ENCODE measurements at places on chromosomes 12 and 14.

DNA sequence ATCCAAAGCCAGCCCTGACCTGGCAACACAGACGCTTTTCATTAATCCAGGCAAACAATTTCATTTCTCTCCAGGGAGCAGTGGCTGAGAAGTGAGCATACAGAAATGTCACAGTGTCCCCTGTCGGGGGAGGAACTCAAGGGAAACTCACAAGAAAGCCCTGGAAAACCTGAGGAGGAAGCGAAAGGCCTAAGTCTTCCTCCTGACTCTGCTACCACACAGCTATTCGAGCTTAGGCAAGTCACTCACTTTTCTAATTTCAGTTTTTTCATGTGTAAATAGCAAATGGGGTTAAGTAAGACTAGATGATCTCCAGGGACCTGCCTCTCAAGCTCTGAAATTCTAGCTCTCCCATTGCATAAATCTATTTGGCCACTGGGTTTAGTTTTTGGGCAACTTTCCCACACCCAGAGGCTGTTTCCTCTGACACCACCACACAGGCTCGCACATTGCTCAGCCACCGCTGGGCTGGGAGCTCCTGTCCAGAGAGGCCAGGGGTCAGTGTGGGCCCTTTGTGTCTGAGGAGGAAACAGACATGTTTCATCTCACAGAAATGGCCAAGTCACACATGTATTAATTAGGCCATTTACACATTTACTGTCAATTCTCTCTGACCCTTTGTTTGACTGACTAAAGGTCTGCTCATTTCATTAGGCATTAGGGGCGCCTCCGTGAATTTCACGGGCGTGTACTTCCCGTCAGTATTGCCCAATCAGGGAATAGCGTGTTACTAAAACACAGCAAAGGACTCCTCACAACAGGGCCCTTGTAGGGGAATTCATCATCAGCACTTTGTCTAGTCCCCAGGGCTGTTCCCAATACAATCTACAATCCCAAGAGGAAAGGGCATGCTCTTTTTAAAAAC is 9.8 kb upstream of the PNMA1 start:
- no peak for DNase-seq

GRCh38 chr12:53234271-53234914 is 2.4 kb upstream of the RARG start:
- DNase-seq: no peak

- no peak for DNase-seq
These were observed 20.6 kb downstream of the FAM186A start for GRCh38 chr12:50375802-50376201.

DNA sequence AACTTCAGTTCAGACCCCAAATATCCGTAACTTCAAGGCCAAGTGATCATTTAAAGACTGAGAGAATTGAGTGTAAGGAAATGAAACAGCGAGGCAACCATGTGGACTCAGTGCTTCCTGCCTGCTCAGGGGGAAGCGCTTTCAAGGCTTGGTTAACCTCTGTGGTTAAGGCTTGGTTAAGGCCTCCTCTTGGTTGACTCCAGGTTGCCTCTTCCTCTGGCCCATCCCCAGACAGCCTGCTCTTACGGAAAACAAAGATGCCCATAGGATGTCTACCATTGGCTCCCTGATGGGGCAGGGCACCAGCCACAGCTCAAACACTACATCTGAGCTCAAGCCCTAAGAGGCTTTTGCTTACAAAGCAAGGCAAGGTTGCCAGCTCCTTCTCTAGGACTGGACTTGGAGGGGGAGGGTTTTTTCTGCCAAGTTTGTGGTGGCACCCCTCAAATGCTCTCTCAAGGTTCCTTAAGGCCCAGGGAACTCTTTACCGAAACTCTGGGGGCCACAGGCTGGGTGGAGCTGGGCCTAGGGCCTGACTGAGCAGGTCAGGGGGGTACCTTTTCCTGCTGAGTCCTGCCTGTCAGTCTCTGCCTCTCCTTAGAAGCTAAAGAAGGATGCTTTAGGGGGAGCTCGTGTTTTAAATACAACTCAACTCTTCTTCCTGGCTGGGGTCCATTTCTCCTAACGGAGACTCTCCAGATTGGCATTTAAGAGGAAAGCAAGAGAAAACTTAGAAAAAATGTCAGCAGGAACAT is 13.7 kb downstream of the COL2A1 start:
- no peak for DNase-seq

GRCh38 chr12:16297521-16297920 is 20.0 kb upstream of the SLC15A5 start:
- DNase-seq: no peak

DNA sequence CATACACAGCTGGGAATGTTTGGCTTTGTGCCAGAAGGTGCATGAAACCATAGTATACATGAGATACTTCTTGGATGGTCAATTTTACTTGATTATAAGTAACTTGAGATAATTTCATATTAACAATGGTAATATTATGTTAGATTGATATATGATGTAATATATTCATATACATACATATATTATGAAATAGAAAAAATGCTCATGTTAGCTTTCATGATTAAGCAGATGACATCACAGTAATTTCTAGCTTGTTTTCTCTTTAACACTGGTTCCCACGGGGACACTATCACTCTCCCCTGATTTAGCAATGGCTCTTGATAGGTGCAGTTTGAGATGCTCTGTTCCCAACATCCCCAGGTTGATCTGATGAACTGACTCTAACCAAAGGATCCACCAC is 35.4 kb upstream of the NTF3 start:
- no peak for DNase-seq

DNA sequence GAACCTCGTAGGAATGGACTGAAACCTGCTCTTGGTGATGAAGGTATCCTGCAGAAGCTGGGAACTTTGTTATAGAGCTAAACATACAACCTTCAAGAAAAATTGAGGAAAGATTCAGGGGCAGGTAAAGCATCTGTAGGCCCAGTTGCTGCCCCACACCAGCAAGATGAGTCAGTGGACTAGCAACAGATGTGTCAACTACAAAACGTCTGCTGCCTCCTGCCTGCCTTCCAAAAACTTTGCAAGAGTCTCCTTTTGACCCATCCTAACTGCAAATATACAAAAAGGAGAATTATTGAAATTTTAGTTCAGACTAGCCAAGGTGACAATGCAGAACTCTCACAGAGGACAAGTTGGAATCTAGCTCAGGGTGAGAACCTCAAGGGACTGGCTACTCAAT is 60.9 kb upstream of the TMTC1 start:
- no peak for DNase-seq

GRCh38 chr12:100229876-100230275 is 29.3 kb downstream of the ACTR6 start:
- DNase-seq: no peak

DNA sequence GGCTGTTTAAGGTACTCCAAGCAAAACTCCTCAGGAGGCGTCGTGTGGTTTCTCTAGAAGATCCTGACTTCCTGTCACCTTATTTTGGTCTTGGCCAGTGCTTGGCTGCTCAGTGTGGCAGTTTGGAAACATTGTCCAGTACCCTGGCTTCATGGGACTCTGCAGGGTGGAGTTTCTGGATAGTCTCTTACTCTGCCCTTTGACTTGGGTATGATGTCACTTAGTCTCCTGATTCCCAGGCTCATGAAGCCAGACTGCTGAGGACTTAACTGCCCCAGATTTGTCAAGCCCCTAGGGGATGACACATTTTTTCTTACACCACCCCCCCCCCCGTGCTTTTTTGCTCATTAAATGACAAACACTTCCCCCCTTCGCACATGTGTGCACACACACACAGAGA is 82.7 kb downstream of the ADCK1 start:
- DNase-seq: no peak

DNA sequence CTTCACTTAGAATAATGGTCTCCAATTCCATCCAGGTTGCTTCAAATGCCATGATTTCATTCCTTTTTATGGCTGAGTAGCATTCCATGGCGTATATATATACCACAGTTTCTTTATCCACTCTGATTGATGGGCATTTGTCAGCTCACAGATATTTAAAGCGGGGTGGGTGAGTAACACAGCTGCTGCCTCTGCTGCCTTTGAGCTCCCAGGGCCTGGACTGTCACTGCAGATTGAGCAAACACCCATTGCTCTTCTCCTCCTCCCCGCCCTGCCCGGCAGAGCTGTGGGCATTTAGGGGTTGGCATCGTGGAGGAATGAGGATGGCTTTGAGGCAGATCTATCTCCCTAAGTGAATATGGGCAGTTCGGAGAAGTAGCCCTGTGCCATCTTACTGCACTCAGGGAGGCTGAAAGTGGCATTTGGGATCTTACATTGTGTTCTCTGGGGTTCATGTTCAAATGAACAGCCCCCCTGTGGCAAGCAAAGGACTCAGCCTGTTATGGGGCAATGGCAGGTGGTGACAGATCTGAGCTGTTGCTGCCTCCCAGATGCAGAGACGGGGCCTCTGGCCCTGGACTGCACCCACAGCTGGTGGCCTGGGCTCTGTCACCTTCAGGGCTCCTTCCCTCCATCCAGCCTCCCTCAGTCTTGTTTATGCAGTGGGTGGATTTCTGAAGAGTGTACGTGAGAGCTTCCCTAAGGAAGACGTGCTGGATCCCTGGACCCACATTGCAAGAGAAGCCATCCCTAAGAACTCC is 4.9 kb downstream of the RFLNA start:
- no peak for DNase-seq

DNA sequence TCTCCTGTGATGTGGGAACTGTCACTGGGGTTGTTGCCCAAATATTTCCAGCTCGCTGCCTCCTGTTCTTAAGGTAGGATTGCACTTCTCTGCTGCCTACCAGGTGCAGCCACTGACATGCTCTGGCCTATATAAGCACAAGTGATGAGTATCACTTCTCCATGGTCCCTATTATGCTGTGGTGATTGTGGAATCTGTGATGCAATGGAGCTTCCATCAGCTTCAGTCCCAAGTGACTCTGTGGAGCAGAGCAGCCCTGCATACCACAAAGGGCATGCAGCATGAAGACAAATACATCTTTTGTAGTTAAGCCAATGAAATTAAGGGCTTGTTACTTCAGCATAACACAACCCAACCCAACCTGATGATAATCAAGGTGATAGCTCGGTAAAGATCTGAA is 43.5 kb downstream of the CKAP4 start:
- no peak for DNase-seq

- no peak for DNase-seq
These were observed 1.0 kb downstream of the EPYC start for GRCh38 chr12:91003737-91004136.

- no peak for DNase-seq
These were observed 211.3 kb downstream of the ESR2 start for GRCh38 chr14:64082837-64083236.

- DNase-seq: no peak
These were observed 38.9 kb downstream of the CPSF2 start for GRCh38 chr14:92160619-92161018.

DNA sequence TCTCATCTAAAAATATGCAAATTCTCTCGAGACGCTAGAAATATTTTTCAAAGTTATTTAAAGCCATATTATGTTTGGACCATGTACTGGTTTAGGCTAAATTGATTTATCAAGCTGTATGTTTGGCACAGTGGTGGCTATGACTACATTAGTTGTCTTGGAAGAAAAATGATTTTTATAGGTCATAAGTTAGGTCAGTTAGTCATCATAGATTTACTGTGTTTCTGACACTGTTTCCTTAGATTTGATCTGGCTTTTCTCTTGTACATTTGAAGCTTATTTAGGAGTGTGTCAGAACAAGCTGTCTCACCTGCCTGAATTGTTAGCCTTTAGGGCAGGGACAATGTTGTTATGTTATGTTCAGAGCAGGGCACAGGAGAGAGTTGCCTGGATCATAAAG is 161.1 kb upstream of the FBXO33 start:
- DNase-seq: no peak

GRCh38 chr14:21860172-21860571 is 186.6 kb upstream of the OR4E1 start:
- DNase-seq: no peak

DNA sequence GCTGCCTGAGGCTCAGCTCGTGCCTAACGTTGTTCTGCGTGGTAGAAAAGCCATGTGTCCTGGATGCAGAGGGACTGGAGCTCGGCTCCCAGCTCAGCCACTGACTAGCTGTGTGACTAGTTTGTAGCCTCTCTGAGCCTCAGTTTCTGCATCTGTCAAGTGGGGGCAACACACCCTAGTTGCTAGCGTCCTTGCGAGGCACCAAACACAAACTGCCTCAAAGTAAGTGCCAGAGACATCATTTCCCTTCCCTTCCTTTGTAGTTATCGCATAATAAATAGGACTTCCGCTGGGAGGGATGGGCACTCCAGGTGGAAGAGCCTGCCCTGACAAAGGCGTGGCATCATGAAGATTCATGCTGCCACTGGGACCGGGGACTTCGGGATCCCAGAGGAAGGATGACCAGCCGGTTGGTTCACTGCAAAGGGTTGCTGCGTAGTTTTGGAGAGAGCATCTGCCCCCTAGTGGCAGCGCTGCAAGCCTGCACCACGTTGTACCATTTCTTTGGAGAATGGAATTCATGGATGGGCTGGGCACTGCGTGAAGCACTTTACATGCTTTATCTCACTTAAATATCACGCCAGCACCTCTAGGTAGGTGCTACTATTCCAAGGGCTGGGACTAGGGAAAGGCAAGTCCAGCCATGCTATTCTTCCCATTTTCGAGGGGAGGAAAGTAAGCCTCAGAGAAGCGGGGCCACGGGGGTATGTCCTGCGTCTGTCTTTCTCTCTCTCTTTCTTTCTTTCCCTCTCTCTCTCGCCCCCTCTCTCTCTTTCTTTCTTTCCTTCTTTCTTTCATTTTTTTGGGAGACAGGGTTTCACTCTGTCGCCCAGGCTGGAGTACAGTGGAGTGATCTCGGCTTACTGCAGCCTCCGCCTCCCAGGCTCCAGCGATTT is 4.6 kb downstream of the CCDC197 start:
- DNase-seq: peak; percentile 25

GRCh38 chr14:85852906-85853305 is 323.0 kb downstream of the FLRT2 start:
- DNase-seq: no peak

GRCh38 chr14:31843361-31844091 is 233.6 kb upstream of the ARHGAP5 start:
- no peak for DNase-seq

GRCh38 chr12:96171905-96172304 is 22.3 kb upstream of the ELK3 start:
- no peak for DNase-seq

DNA sequence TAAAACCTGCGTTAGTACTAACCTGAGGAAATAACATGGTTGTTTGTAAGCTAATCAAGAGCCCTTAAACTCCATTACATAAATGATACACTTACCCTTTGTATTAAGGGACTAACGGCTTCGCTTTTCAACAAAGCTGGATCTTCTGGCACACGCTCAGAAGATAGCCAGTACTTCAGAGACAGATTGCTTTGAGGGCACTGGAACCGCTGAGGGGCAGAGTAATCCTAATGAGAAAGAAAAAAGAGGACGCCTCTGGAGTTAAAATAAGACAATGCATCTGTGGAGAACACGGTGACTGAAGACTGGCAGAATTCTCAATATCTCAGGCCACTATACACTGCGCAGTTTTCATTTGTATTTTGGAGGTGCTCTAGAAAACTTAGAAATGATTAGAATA is 1.5 kb upstream of the KTN1 start:
- DNase-seq: no peak

- DNase-seq: no peak
These were observed 10.5 kb downstream of the ZFP36L1 start for GRCh38 chr14:68782091-68782981.

- DNase-seq: no peak
These were observed 11.9 kb downstream of the WDHD1 start for GRCh38 chr14:55015006-55015405.
